NCI-H1694 (cell line): ENCODE measurements at places on chromosomes 5 and 9.
A peak's percentile ranks its signal among the peaks of the same experiment; 100 is the strongest.

DNA sequence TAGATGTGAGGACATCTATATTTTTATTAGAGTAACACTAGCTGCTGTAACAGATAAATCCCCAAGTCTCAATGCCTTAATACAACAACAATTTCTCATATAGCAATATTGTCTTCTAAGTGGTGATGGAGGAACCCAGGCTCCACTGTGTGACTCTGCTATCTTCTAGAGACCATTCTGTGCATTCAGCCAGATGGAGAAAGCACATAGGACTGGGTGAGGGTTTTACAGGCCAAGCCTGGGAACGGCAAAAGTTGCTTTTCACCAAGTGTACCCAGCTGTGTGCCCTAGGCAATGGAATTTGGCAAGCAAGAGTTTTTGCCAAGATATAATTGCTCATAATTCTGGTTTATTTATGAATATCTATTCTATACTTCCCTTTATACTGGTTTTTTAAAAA is 11.7 kb downstream of the RBM22 start:
- no peak for DNase-seq

GRCh38 chr9:38024036-38024681 is 44.9 kb downstream of the SHB start:
- DNase-seq, result no peak

- no peak for DNase-seq
Observed at GRCh38 chr9:107878462-107878861, 388.9 kb upstream of the KLF4 start.

DNA sequence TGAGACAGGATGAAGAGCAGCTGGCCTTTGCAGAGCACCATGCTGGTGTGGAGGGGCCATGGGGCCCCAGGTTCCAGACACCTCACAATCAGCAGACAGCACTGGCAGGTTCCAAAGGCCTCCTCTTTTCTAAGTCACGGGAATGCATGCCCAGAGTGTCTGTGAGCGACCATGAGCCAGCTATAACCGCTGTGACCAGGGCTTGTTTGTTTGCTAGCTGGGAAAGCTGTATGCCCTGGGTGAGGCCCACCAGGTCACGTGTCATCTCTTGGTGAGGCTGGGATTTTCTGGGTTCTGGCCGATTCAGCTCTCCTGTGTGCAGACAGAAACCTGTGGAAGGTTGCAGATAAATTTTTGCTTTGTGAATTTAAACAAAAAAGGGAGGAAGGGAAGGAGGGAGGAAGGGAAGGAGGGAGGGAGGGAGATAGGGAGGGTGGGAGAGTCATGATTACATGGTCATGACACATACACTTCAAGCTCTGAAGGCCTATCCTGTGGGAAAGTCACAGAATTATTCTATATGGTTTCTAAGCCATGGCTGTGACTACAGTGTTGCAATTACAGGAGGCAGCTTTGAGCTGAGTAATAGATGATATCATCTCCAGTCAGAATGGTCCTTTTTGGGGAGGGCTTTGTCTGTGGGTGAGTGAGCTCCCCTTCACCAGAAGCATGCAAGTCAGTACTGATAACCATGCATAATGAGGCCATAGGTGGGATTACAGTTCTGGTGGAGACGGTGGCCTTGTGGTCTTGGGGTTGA is 37.2 kb downstream of the PAPPA start:
- DNase-seq, result no peak

- peak; percentile 57 for DNase-seq
Observed at GRCh38 chr5:168156170-168156569, 135.3 kb upstream of the WWC1 start.

DNA sequence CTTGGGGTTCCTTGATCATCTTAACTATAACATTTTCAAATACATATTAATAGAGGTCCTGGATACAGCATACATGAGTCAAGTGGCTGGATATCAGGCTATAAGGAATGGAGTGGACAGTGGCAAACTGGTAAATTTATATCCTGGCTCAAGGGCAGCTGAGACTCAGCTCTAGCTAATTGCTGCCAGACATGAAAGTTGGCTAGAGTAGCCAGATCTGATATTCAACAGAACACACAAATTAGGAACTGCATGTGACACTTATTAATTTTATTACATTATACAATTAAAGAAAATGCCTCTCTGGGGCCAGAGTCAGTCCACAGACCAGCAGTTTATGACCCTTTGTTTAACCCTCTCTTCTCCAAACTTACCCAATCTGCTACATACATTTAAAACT is 206.5 kb downstream of the KCTD16 start:
- DNase-seq, result no peak

DNA sequence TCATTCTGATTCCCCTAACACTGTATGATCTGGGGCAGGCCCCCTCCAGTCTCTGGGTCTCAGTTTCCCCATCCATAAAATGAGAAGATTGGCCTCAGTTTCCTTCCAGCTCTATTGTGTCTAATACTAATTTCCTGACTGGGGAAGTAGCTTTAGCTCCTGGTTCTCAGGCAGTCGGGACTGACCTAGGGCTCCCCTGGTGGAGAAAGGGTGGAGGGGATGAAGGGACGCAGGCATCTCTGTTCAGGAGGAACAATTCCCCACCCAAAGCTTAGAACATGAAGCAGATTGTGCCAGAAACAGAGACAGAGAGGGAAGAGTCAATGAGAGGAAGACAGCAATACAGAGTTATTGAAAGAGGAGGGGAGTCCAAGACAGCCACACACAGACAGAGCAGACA is 14.2 kb upstream of the PTGS1 start:
- no peak for DNase-seq

GRCh38 chr5:14270209-14270702 is 127.1 kb downstream of the TRIO start:
- peak; percentile 81 for DNase-seq

- no peak for DNase-seq
Observed at GRCh38 chr9:89730715-89731114, 125.9 kb downstream of the GADD45G start.

GRCh38 chr9:95598236-95598635 is 81.5 kb upstream of the PTCH1 start:
- DNase-seq, result no peak

- no peak for DNase-seq
Observed at GRCh38 chr9:84738353-84738752, 68.8 kb downstream of the NTRK2 start.

DNA sequence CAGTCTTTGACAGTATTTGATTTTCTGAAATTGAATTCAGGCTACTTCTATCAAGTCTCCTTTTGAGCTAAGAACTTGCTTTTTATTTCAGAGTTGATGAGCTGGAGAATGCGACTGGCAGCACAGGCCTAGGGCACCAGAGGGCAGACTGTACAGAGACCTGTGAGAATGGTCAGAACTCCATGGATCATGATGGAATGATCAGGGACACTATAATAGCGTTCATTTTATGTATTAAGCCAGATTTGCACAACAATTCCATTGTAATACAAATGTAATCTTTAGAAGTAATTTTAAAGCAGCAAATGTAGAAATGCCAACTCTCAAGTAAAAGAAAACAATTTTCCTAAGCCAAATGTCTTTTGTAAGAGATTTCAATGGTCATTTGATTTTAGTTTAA is 902.4 kb downstream of the NR2F1-AS1 start:
- no peak for DNase-seq
